ENCODE measurements at places on chromosomes 5 and 9. TPM values are rescaled to one million over a fixed set of nuclear protein-coding genes. Genes with fewer than 3 reads are reported as not detected.

DNA sequence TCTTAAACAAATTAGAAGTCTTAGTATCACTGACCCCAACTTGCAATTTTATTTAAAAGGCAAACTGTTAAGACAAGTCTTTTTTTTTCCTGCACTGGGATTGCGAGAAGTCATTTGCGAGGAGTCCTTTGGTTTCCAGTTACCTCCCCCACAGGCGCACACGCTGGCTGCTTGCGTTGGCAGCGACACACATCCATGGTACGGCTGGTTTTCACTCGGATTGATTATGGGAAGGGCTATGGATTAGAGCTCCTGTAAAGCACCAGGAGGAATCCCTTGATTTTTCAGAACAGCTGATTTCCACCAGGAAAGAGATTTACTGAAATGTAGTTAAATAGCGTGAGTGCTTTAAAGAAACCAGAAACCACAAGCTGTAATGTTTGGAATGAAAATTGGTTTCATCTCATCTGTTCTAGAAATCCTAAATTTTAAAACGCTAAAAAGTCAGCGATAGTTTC lies 737 bp downstream of the SLC1A3 start:
- H3K27me3 ChIP-seq = no peaks in the 10 kb centered on the region
- DNase-seq = no peak
- H3K36me3 ChIP-seq = no peaks in the 10 kb centered on the region

Gene EIF4E1B
- not detected for total RNA-seq

DNA sequence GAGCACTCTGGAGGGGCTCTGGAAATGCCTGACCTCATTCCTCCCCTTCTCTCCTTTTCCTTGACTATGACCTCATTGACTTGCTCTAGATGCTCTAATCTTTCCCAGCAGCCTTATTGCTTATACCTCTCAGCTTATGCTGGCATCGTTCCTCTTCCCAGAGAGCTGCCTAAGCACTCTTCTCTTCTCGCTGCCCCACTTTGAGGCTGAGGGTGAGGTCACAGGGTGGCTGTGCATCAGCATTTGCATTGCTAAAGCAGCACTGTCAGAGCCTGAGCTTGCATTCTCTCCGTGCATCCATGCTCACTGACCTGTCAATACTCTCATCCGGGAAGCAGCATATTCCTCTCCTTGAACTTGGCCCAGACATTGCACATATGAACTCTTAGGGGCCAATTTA lies 96.4 kb upstream of the NTRK2 start:
- no peak for DNase-seq
- H3K4me1 ChIP-seq = no peaks in the 10 kb centered on the region
- H3K27me3 ChIP-seq = no peaks in the 10 kb centered on the region

DNA sequence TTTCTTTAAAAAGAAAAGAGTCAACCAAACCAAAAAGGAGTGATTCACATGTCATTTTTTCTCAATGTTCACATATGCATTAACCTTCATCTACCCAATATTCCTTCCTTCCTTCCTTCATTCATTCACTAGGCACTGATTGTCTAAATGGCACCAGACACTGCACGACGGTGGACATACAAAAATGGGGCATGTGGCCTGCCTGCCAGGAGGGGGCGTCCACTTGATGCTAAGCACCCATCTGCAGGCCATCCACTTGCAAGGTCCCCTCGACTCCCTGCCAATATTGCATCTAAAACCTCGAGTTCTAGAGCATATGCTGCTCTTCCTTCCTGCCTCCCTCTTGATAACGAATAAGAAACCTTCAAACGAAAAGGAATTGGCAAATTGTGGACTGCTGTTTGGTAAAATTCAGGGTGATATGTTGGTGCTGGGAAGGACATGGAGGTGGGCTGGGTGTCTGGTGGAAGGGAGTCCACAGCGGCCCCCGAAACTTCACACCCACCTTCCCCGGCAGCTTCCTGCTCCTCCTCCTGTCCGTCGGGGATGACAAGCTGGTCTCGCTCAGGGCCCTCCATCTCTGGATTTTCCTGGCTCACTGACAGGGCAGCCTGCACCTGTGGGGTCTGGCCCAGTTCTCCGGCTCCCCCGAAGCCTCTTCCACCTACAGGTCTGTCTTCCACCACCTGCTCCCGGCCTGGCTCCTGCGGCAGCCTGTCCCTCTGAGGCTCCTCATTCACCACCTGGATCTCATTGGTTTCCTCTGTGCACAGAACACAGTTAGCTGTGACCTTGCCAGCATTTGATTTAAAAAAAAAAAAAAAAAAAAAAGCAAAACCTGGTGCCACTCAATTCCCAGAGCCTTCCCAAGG lies 64.3 kb downstream of the GOLM1 start:
- no peak overlapping the region for H3K27ac ChIP-seq
- H3K4me1 ChIP-seq = no peaks in the 10 kb centered on the region
- H3K36me3 ChIP-seq = no peaks in the 10 kb centered on the region
- no peak overlapping the region for H3K4me3 ChIP-seq

- no peak for DNase-seq
- peak overlapping the region; percentile 41 for H3K27ac ChIP-seq
- peak overlapping the region; percentile 59 for H3K4me3 ChIP-seq
- H3K27me3 ChIP-seq = no peaks in the 10 kb centered on the region
Measured at GRCh38 chr5:140042393-140042642, 781 bp downstream of the NRG2 start.

DNA sequence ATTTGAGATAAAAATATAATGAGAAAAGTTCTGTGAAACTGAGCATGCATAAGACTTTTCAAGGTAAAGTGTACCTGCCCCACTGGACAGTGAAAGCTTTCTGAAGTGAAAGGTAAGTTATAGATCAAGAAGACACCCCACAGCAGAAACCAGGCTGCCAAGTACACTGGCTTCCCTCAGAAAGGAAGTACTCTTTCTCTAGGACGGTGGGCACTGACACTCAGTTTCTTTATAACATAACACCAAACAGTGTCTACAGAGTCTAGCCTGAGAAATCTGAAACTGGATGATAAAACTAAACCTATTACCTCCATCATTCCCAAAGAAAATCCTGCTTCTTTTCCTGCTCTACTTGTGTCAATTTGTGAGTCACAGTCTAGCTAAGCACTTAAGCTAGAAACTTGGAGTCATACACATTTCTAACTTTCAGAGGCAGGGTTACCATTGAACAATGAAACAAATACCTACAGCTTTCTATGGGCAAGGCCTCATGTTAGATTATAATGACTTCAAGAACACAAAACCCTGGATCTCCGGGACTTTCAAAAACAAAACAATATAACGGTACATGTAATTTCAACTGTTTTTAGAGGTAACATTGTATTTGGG lies 136.7 kb downstream of the CPLANE1 start:
- no peak for DNase-seq
- no peak overlapping the region for H3K27ac ChIP-seq
- no peak overlapping the region for H3K4me3 ChIP-seq

DNA sequence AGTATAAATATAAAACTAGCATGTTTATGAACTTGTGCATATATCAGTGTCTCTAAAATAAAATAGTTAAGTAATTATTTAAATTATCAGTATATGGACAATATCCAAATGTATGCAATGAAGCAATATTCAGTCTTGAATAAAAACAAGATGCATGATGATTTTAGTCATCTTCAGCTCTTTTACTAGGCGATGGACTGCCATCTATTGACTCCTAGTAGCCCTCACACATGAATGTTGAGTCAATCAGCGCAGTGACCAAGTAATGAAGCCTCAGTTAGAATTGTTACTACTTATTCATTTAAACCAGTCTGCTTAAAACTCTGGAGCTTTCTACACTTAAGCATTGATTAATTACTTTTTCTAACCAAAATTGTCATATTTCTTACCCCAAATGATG lies 92.9 kb upstream of the GRHPR start:
- no peaks in the 10 kb centered on the region for H3K36me3 ChIP-seq
- DNase-seq = no peak
- no peaks in the 10 kb centered on the region for H3K27me3 ChIP-seq

GRCh38 chr5:167574464-167574863 lies 717.0 kb upstream of the WWC1 start:
- H3K36me3 ChIP-seq = no peaks in the 10 kb centered on the region
- H3K27me3 ChIP-seq = no peaks in the 10 kb centered on the region
- peak overlapping the region; percentile 1 for H3K27ac ChIP-seq
- DNase-seq = no peak
- H3K4me3 ChIP-seq = no peak overlapping the region

DNA sequence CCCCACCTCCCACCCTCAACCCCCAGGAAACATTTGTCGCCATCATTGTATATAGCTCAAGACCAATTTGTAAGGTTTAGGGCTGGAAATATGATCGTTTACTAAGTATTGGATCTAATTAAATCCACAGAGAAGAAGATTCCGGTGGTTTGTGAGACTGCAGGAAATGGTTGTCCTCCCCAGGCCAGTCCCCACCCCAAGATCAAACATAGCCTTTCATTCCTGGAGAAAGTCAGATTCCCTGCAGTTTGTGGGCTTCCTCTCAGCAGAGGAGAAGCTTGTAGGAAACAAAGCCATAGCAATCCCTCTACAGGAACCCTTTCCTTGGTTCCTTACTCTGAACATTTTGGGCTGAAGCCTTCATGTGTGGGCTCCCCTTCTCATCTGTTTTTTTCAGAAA lies 79.2 kb upstream of the TBCA start:
- no peak for DNase-seq
- no peak overlapping the region for H3K27ac ChIP-seq
- H3K36me3 ChIP-seq = no peaks in the 10 kb centered on the region
- H3K27me3 ChIP-seq = no peaks in the 10 kb centered on the region
- no peak overlapping the region for H3K4me3 ChIP-seq

- H3K36me3 ChIP-seq = no peaks in the 10 kb centered on the region
- no peaks in the 10 kb centered on the region for H3K4me1 ChIP-seq
- no peak overlapping the region for H3K27ac ChIP-seq
- no peak for DNase-seq
- no peaks in the 10 kb centered on the region for H3K27me3 ChIP-seq
Measured at GRCh38 chr5:54844905-54845566, 140.4 kb downstream of the ESM1 start.

- DNase-seq = no peak
- H3K36me3 ChIP-seq = no peaks in the 10 kb centered on the region
- no peaks in the 10 kb centered on the region for H3K27me3 ChIP-seq
- H3K27ac ChIP-seq = no peak overlapping the region
- H3K4me1 ChIP-seq = peaks cover 45% of the 10 kb centered on the region
Measured at GRCh38 chr9:38063363-38063707, 5.7 kb downstream of the SHB start.

GRCh38 chr9:227860-228259 lies 13.2 kb downstream of the DOCK8 start:
- no peak for DNase-seq
- H3K4me1 ChIP-seq = no peaks in the 10 kb centered on the region
- H3K36me3 ChIP-seq = no peaks in the 10 kb centered on the region
- H3K4me3 ChIP-seq = no peak overlapping the region

Gene SAXO1
- total RNA-seq = not detected

Gene STK10
- 45.6 TPM for total RNA-seq

- peak overlapping the region; percentile 91 for H3K27ac ChIP-seq
- DNase-seq = peak; percentile 26
- H3K36me3 ChIP-seq = no peaks in the 10 kb centered on the region
- H3K27me3 ChIP-seq = no peaks in the 10 kb centered on the region
- H3K4me1 ChIP-seq = no peaks in the 10 kb centered on the region
Measured at GRCh38 chr9:124190761-124191160, 67.0 kb upstream of the NEK6 start.

- H3K27ac ChIP-seq = no peak overlapping the region
- no peak overlapping the region for H3K4me3 ChIP-seq
- no peaks in the 10 kb centered on the region for H3K27me3 ChIP-seq
- DNase-seq = no peak
- no peaks in the 10 kb centered on the region for H3K4me1 ChIP-seq
Measured at GRCh38 chr5:5667136-5667554, 244.7 kb downstream of the ICE1 start.

Gene NR2F1
- total RNA-seq = 81.3 TPM

DNA sequence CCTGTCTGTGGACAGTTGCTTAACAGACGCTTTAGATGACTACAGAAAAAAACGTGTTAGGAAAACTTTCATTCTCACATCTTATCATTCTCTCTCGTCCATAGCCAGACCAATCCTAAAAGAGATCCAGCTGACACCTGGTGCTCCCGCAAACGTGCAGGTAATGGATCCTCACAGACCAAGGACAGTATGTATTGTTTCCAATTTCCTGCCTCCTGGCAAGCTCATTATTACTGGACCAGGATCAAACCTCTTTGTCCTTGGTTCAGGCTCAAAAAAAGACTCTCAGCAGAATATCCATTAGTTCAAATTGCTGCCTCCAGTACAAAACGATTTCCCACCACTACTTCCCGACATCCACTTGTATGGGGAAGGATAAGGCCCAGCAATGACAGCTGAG lies 62.4 kb downstream of the SERINC5 start:
- no peaks in the 10 kb centered on the region for H3K27me3 ChIP-seq
- H3K4me3 ChIP-seq = no peak overlapping the region
- DNase-seq = no peak
- no peaks in the 10 kb centered on the region for H3K36me3 ChIP-seq

Gene GBA2
- total RNA-seq = 66.9 TPM

DNA sequence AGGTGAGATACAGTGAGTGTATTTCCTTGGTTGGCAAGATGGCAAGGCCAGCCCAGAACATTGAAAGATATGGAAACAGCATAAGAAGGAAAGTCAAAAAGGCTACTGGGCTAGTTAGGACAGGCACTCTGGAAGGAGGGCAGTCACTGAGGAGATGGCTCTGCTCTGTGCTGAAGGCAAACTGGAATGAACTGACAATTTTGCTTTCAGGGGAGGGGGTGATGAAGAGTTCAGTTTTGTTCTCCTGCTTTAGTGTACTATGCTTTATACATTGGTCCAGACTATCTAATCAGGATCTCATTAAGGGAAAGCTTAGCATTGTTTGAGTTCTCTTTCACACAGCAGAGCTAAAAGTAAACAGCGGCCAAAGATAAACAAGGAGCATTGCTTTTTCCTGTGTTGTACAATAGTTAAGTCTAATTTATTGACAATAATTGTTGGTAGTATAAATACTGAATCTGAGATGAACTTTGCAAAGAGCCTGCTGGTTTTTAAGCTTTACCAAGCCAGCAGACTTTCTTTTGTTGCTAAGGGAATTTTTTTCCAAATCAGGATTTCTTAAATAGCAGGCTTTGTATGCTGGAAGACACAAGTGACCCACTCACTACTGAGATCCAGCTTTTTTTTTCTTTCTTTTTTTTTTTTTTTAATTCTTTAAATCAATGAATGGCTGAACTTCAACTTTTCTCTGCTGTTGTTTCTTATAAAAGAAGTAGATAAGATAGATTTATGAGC lies 355.5 kb downstream of the ARRDC3 start:
- no peak for DNase-seq
- no peak overlapping the region for H3K4me3 ChIP-seq
- no peak overlapping the region for H3K27ac ChIP-seq

- H3K4me1 ChIP-seq = no peaks in the 10 kb centered on the region
- no peaks in the 10 kb centered on the region for H3K36me3 ChIP-seq
- H3K27me3 ChIP-seq = peaks cover 6% of the 10 kb centered on the region
- no peak for DNase-seq
- peak overlapping the region; percentile 84 for H3K27ac ChIP-seq
- no peak overlapping the region for H3K4me3 ChIP-seq
Measured at GRCh38 chr9:211557-211956, 3.1 kb upstream of the DOCK8 start.
